Gastroesophageal sphincter (tissue), 4 donors: ENCODE measurements at places on chromosomes 1 and 21.
A peak's percentile ranks its signal among the peaks of the same experiment; 100 is the strongest.

GRCh38 chr1:217021956-217022355 lies 298.7 kb upstream of the ESRRG start:
- no peak for ATAC-seq

DNA sequence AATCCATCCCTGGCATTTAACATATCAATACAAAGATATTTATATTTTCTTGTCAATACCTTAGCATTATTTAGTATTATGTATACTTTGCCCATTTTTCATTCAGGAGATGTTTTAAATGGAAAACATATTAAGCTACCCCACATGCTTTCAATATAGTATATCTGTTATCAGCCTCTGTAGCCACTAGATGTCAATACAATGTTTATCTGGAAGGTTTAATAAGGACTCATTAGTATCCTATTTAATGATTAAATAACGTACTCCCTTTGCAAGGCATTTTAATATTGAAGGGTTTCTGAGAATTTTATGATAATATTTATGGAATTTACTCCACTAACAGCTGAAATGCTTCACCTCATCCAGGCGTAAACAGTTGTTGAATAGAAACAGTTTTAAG lies 329.5 kb upstream of the ADGRL2 start:
- ATAC-seq = no peak

- no peak for ATAC-seq
Measured at GRCh38 chr21:15132781-15133180, 68.0 kb upstream of the NRIP1 start.

DNA sequence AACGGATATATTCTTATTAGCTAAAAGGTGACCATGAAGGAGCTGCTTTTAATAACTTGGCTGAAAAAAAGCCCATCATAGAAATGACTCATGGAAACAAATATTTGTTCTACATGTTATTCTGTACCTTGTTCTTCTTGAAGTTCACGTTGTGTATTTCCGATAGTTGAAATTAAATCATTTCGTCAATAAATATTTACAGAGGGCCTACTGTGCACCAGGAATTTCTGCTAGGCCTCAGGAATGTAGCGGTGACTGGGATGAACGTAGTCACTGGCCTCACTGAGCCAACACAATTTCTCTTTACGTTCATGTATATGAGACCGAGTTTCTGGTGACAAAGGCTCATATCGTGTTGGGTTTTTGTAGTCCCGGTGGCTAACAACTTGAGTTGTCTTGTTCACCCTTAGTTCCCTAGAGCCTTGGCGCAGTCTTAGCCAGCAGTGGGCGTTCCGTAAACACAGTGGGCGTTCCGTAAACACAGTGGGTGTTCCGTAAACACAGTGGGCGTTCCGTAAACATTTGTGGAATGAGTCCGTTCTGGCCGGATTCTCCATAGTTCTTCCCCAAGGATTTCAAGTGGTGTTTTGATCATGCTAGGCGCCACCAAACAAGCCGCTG lies 53.2 kb upstream of the VAMP3 start:
- no peak for ATAC-seq

GRCh38 chr1:25676488-25676887 lies 59.9 kb downstream of the MAN1C1 start:
- ATAC-seq = no peak

GRCh38 chr21:35368326-35368725 lies 319.2 kb upstream of the RUNX1 start:
- no peak for ATAC-seq

GRCh38 chr1:182952677-182953444 lies at the start of gene SHCBP1L:
SHCBP1L (minus strand) TSS chr1:182953166; CDS start chr1:182953133, 33 bp downstream.
- peak; percentile 62 for ATAC-seq

DNA sequence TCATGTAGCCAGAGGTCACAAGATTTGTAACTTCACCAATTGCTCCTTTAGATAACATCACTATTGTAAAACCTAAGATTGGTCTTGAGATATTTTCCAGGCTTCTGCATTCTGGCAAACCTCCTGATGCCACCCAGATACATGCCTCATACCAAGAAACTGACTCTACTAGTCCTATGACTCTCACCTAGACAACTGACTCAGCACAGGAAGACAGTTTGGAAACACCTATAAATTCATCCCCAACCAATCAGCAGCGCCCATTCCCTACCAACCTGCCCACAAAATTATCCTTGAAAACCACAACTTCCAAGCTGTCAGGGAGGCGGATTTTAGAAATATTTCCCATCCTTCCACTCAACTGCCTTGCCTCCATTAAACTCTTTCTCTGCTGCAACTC lies 2.6 kb downstream of the NME7 start:
- ATAC-seq = no peak

GRCh38 chr1:231926933-231927332 lies 300.3 kb downstream of the DISC1 start:
- ATAC-seq = no peak

GRCh38 chr1:1349256-1350012 lies at the start of gene DVL1:
DVL1 (minus strand) TSS chr1:1349418; CDS start chr1:1349065, 353 bp downstream.
- ATAC-seq = peak; percentile 86
